IPS-NIHi11 (cell line): ENCODE measurements at places on chromosomes 7 and 10.

- DNase-seq = no peak
These were observed 78.7 kb downstream of the EMX2 start for GRCh38 chr10:117621196-117621595.

DNA sequence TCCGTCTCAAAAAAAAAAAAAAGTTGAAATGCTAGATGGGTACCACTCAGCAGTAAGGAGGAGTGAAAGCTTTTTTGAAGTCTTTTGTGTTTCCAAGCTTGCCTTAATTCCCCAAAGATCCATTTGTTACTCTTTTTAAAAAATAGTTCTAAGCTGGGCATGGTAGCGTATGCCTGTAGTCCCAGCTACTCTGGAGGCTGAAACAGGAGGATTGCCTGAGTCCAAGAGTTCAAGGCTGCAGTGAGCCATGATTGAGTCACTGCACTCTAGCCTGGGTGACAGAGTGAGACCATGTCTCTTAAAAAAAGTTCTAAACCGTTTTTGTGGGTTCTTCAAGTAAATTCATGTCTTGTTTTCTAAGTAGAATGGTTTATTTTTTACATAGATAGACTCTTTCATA, 5.3 kb downstream of the TBC1D12 start:
- DNase-seq = no peak

DNA sequence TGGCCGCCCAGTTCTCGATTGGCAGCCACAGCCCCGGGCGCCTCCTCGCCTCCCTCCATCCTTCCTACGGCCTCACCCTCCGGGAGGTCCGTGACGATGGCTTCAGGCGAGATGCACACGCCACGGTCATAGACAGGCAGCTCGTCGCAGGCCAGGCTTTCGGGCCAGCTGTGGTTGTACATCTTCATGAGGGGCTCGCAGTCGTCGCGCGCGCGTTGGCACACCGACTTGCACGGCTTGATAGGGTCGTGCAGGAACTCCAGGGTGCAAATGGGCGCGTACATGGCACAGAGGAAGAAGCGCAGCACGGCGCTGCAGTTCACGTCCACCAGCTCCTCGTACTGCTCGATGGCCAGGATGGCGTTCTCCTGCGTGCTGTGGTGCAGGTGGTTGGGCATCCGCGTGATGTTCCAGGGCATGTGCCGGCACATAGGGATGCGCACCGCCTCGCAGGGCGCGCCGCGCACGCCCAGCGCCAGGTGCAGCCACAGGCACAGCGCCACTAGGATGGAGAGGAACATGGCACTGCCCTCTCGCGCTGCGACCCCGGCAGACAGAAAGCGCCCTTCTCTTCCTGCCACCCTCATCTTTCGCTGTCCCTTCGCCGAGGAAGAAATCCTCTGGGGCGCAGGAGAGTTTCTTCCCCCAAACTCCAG, 472 bp downstream of the SFRP4 start:
- peak; percentile 14 for DNase-seq

DNA sequence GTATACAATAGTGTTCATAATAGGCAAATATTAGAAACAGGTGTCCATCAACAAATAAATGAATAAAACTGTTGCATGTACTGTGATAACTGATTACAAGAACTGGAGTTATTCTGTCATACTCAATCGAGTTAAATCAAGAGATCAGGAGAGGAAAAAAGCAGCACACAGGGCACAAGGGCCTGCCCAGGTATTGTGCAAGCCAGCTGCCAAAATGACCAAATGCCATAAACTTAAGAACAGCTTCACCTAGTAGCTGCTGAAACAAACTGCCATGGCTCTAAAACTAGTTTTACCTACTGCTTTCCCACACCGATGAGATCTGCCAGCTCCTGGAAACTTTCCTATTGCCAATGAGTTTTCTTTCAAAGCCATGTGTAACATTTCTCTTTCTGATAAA, 12.2 kb downstream of the GSAP start:
- DNase-seq = no peak

GRCh38 chr7:140562926-140563481, 77.6 kb downstream of the DENND2A start:
- DNase-seq = no peak

GRCh38 chr7:1928645-1929348, 258.7 kb downstream of the ELFN1 start:
- DNase-seq = no peak

GRCh38 chr10:70782746-70783680, 2.2 kb downstream of the TBATA start:
- DNase-seq = no peak

DNA sequence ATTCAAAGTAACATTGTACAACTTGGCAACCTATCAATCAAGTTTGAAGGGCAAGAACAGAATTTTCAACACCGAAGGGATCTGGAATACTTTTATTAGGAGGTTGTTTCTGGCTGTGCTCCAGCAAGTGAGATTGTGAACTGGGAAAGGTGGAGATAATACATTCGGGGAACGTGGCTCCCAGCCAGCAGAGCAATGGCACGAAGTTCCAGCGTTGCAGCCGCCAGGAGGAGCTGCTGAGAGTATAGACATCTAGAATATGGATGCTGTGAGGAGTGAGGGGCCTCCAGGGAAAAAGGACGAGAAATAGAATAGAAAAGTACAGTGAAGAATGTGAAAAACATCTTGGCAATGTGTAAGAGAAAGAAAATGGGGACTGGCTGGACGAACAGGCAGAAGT, 69.5 kb downstream of the TCERG1L start:
- DNase-seq = peak; percentile 66

DNA sequence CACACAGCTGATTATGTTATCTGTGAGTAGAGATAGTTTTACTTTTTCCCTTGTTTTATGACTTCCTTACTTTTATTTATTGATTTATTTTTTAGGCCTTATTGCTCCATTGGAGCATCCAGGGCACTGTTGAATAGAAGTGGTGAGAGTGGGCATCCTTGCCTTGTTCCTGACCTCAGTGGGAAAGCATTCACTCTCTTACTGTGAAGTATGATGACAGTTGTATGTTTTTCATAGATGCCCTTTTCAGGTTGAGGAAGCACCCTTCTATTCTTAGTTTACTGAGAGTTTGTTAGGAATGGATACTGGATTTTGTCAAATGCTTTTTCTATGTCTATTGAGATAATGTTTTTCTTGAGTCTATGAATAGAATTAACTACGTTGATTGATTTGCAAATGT, 88.6 kb downstream of the XRCC2 start:
- no peak for DNase-seq

DNA sequence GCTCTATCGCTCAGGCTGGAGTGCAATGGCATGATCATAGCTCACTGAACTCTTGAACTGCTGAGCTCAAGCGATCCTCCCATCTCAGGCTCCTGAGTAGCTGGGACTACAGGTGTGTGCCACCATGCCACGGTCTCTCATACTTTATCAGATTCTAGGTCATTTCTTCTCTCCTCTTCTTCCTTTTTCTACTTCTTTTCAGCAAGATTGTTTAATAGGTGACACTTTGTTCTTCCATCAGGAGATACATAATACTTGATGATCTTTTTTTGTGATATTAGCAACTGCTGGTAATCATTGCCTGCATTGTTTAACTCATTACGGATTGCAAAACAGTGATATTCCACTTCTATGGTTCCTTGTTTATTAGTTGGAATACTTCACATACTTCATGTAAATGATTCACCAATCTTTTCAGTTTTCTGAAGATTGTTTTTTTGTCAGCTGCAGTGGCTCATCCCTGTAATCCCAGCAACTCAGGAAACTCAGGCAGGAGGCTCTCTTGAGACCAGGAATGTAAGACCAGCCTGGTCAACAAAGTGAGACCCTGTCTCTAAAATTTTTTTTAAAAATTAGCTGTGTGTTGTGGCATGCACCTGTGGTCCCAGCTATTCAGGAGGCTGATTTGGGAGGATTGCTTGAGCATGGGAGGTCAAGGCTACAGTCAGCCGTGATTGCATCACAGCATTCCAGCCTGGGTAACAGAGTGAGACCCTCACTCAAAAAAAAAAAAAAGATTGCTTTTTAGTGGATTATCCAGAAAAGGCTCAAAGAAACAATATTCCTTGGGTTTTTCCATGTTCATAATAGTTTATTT, 36.2 kb upstream of the CHST3 start:
- no peak for DNase-seq

GRCh38 chr10:102007796-102008195, 48.2 kb downstream of the ARMH3 start:
- no peak for DNase-seq

DNA sequence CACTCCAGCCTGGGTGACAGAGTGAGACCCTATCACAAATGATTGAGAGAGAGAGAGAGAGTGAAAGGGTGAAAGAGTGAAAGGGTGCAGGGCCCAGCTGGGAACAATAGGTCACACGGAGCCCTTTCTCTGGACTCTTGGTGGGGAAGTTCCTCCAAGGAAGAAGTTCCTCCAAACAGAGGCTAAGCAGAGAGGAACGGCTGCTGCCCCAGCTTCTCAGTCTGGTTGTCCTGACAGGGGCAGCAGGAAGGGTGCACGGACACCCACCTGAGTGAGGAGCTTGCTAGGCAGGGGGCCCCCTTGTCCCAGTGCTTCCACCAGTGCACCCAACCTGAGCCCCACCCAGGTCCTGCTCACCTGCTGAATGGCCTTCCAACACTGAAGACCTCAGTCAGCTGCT, 38.8 kb upstream of the MYL10 start:
- no peak for DNase-seq

GRCh38 chr10:20598590-20598989, 298.5 kb downstream of the NEBL start:
- peak; percentile 37 for DNase-seq

GRCh38 chr10:79056361-79056735, 12.4 kb upstream of the ZMIZ1 start:
- DNase-seq = no peak

- DNase-seq = no peak
These were observed 378.4 kb upstream of the LRGUK start for GRCh38 chr7:133748443-133749407.

DNA sequence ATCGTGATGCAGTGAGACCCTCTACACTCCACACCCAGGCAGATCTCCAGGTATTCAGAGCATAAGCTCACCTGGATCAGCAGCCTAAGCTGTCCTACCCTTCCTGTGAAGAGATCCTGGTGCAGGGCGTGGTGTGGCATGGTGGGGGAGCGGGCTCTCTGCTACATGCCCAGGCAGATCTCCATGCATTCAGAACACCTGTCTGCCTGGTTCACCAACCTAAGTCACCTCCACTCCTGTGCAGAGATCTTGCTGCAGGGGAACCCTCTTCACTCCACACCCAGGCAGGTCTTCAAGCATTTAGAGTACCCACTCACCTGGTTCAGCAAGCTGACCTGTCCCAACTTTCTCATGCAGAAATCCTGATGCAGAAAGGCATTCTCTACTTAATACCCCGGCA, 394.4 kb upstream of the SEMA3A start:
- DNase-seq = no peak
